Activated T-helper 9 cell treated with anti-CD3 and anti-CD28 coated beads, Interleukin-2, amount 50 U/mL, for 16 hours (primary cell): ENCODE measurements at places on chromosomes 6 and 20.

- no peak for DNase-seq
These were observed 107.9 kb upstream of the FLRT3 start for GRCh38 chr20:14445310-14445709.

GRCh38 chr20:41848180-41848579 lies 230.0 kb upstream of the CHD6 start:
- no peak for DNase-seq

- no peak for DNase-seq
These were observed 74.1 kb downstream of the TTLL2 start for GRCh38 chr6:167399051-167399387.

GRCh38 chr6:102327697-102328225 lies 934.3 kb downstream of the GRIK2 start:
- DNase-seq = no peak

- DNase-seq = no peak
These were observed 6.6 kb upstream of the ARFGAP1 start for GRCh38 chr20:63265891-63266515.

- no peak for DNase-seq
These were observed 52.2 kb downstream of the LYRM4 start for GRCh38 chr6:5208471-5208971.

DNA sequence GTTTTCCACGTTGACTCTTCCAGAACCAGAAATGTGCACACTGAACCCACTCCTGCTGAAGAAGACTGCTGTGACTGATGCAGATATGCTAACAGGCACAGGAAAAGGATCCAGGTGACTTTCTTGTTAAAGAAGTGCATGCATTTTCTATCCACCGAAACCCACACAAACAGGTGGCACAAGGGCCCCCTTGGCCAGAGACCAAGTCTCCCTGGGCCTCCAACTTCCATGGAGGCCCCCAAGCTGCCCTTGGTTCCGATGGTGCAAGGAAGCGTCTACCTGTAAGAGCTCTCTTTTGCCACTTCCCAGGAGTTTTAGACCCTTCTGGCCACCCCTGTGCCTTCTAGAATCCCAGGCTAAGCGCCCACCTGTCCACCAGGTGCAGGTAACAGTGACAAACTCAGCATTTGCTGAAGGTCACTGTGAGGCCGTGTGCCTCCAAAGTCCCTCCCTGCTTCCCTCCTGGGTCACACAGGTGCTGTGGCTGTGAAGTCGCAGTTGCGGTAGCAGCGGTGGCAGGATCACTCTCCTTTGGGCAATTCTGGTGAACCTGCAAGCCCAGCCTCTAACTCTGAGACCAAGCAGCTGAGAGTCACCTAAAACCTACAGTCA lies 134.8 kb downstream of the PXDC1 start:
- DNase-seq = no peak

GRCh38 chr6:45930420-45931040 lies 85.1 kb downstream of the CLIC5 start:
- peak; percentile 30 for DNase-seq

GRCh38 chr20:40494248-40494647 lies 194.8 kb downstream of the MAFB start:
- DNase-seq = no peak

- no peak for DNase-seq
These were observed 58.7 kb upstream of the SLC2A12 start for GRCh38 chr6:134111062-134111677.

GRCh38 chr6:169224185-169224695 lies 29.4 kb downstream of the THBS2 start:
- no peak for DNase-seq

DNA sequence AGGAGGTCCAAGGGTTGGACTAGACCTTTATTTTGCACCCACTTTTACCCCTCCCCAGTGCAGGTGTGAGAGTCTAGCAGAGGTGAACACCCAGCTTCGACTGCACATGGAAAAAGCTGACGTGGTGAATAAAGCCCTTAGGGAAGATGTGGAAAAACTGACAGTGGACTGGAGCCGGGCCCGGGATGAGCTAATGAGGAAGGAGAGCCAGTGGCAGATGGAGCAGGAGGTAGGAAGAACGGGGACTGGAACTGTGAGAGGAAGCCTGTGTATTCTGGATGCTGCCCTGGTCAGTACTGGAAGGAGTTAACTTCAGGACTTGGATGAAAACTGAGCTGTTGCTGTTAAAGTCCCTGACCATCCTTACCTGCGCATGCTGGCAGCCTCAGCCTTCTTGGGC lies 10.6 kb downstream of the CEP250 start:
- no peak for DNase-seq

- no peak for DNase-seq
These were observed 22.7 kb upstream of the FRMD1 start for GRCh38 chr6:168101590-168102314.

- no peak for DNase-seq
These were observed 34.9 kb upstream of the TFAP2A start for GRCh38 chr6:10449751-10450150.

DNA sequence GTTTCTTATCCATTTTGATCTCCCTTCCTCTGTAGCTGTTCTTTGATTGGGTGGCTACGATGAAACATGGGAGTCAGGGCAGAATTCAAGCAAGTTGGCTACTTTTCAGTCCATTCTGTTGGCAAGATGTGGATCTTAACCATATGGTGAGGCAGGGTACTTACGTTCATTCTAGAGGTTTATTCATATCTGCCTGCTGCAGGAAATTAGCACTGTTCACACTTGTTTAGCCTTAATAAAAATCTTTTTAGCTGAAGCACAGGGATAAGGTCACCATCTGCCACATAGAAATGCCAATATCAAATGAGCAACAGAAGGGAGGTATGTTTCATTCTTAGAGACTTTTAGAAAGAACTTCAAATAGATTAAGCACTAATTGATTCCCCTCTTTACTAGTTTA lies 83.9 kb downstream of the GRIK2 start:
- DNase-seq = no peak

- no peak for DNase-seq
These were observed 16.7 kb upstream of the TBC1D20 start for GRCh38 chr20:478949-479429.

DNA sequence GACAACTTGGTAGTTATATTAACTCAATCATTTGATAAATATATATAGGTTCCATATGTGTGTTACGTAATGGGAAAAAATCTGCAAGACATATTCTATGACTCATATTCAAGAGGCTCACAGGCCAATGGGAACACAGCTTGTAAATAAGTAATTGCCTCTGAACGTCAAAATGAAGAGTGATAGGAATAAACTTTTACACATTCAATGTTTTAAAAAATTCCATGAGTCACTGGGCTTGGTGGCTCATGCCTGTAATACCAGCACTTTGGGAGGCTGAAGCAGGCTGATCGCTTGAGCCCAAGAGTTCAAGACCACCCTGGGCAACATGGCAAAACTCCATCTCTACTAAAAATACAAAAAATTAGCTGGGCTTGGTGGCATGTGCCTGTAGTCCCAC lies 209.4 kb upstream of the MCHR2 start:
- no peak for DNase-seq

DNA sequence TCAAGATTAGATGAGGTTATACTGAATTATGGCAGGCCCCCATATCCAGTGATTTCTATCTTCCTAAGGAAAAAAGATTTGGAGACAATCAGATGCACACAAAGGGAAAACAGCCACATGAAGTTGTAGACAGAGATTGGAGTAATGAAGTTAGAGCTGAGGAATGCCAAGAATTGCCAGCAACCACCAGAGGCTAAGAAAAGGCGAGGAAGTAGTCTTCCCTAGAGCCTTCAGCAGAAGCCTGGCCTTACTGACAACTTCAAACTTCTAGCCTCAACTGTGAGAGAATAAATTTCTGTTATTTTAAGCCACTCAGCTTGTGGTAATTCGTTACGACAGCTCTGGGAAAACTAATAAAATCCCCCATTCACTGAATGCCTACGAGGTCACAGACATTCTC lies 473.9 kb downstream of the COL12A1 start:
- DNase-seq = no peak

DNA sequence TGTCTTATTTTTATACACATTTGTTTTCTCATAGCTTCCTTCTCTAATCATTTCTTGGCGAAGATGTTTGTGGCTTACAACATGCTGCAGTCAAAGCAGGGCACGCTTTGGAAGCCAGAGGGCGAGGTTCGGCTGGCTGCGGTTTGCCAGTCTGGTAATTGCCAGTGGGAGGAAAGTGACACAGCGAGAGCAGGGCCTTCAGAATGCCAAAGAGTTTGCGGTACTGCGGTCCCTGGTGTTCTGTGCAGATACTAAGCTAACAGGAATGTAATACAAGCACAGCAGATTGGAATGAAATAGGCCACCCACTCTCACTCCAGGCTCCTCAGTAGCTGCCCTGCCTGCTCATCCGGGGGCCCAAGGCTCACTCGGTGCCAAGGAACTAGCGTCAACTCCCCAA lies 58.7 kb upstream of the TGM3 start:
- DNase-seq = no peak

- DNase-seq = no peak
These were observed 168.3 kb upstream of the THEMIS start for GRCh38 chr6:128069188-128069587.

GRCh38 chr6:3386374-3386857 lies 70.4 kb downstream of the SLC22A23 start:
- DNase-seq = no peak

- no peak for DNase-seq
These were observed 222.6 kb downstream of the ZMYND8 start for GRCh38 chr20:47133809-47134456.

GRCh38 chr6:41958022-41958856 lies 16.6 kb upstream of the CCND3 start:
- DNase-seq = no peak

DNA sequence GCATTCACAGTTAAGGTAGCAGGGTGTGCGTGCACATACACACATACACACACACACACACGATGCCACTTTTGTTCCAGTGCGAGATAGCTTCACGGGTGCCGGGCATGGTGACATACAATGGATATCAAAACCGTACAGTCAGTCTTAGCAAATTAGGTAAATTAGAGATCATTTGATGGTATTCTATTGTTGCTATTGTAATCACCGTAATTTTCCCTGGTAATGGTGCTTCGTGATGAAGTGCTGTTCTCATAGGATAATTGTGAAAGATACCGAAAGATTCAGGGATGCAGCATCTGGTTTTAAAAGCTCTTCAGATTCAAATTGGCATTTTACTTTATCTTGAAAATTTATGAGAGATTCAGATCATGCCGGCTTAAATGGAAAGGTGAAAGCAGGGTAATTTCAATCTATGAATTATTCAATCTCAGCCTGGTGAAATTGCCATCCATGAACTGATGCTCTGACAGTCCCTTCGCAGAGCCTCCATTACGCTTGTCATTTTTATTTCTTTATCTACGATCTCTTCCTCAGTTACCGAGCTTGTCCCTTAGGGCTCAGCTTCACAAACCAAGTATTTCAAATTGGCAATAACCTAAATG lies 71.3 kb upstream of the SOX4 start:
- no peak for DNase-seq

DNA sequence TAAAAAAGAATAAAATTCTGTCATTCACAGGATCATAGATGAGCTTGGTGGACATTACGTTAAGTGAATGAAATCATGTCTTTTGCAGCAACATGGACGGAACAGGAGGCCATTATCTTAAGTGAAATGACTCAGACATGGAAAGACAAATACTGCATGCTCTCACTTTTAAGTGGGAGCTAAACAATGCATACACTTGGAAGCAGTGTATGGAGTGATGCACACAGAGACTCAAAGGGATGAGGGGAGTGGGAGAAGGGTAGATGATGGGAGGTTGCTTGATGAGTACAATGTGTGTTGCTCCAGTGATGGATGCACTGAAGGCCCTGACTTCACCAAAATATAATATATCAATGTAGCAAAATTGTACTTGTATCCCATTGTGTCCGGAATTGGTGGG lies 293.4 kb downstream of the CD109 start:
- no peak for DNase-seq

GRCh38 chr6:31407699-31408098 lies 4.3 kb downstream of the MICA start:
- DNase-seq = no peak

GRCh38 chr20:39799366-39799965 lies 837.3 kb downstream of the DHX35 start:
- no peak for DNase-seq

DNA sequence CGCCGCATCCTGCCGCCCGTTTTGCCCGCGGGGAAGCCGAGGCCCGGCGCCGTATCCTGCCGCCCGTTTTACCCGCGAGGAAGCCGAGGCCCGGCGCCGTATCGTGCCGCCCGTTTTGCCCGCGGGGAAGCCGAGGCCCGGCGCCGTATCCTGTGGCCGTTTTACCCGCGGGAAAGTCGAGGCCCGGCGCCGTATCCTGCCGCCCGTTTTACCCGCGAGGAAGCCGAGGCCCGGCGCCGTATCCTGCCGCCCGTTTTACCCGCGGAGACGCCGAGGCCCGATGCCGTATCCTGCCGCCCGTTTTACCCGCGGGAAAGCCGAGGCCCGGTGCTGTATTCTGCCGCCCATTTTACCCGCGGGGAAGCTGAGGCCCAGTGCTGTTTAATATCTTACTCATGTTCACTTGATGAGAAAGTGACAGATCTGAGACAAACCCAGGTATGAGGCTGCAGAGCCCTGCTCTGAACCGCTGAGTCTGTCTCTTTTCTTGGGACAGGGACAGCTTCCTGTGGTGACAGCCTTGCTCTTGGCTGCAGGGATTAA lies 129.4 kb downstream of the CDH26 start:
- no peak for DNase-seq

DNA sequence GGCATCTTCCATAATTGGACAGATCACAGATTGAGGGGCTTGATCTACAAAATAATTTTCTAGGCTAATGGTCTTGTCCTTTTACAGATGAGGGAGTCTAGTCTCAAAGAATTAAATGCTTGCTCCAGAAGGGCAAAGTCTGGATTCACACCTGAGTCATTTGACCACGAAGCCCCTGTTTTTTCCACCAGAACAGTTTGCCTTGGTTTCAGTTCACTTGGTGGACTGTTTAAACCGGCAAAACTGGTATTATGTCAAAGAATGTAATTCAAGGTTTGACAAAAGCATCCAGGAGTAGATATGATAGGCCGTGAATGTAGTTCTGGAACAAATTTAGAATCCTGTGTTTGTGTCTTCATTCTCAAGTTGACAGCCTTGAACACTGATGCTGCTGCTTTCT lies 3.3 kb downstream of the MYO6 start:
- DNase-seq = no peak

DNA sequence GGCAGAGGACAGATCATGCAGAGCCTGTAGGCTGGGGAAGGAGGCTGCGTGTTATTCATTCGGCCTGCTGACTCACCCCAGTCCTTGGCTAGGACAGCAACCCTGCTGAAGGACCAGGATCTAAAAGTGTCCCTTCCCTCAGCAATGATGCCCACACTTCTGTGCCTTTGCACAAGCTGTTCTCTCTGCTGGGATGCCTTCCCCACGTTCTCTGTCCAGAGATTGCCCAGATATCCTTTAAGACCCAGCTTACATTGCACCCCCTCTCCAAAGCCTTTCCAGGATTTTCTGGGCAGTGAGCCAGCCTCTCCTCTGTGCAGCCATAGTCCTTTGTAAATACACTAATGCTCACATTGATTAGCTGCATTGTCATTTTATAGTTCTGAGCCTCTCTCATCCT lies 99.3 kb upstream of the CHD6 start:
- DNase-seq = no peak

- no peak for DNase-seq
These were observed 42.7 kb downstream of the JAG1 start for GRCh38 chr20:10631126-10631525.
